ENCODE measurements at places on chromosomes 3 and 15. TPM values are rescaled to one million over a fixed set of nuclear protein-coding genes. Genes with fewer than 3 reads are reported as not detected.

The NEK10 gene
- total RNA-seq: 1.7 TPM

The FBXW12 gene
- not detected for total RNA-seq

The SAXO2 gene
- 3.7 TPM for total RNA-seq

The RTP3 gene
- total RNA-seq: not detected

The ZNF860 gene
- 7.9 TPM for total RNA-seq

The CHDH gene
- total RNA-seq: 3.2 TPM

The ERC2 gene
- total RNA-seq: 0.77 TPM

DNA sequence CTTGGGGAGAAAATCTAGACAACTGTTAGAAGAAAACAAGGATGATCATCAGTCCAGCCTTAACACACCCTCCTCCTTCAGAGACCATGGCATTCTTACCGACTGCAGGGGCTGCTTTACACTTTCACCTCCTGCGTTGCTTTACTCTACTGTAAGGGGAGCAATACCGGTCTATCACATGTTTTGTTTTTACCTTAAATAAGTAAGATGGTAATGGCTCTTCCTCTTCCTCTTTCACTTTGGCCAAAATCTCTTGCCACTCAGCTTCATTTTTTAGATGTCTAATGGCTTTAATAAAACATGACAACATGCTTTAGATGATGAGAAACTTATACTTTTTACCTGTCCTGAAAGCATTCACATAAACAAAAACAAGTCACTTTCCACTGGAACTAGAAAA is 33.4 kb upstream of the STIMATE start:
- no peaks in the 10 kb centered on the region for H3K36me3 ChIP-seq
- H3K27me3 ChIP-seq: no peaks in the 10 kb centered on the region
- H3K4me3 ChIP-seq: no peak overlapping the region
- no peak for DNase-seq
- no peaks in the 10 kb centered on the region for H3K4me1 ChIP-seq
- H3K27ac ChIP-seq: no peak overlapping the region

GRCh38 chr3:107450254-107450893 is 72.4 kb upstream of the BBX start:
- peak; percentile 61 for DNase-seq
- H3K4me3 ChIP-seq: no peak overlapping the region
- H3K27ac ChIP-seq: no peak overlapping the region
- H3K4me1 ChIP-seq: peaks cover 4% of the 10 kb centered on the region
- H3K36me3 ChIP-seq: no peaks in the 10 kb centered on the region

- H3K4me3 ChIP-seq: no peak overlapping the region
- peak; percentile 66 for DNase-seq
- no peak overlapping the region for H3K27ac ChIP-seq
- H3K36me3 ChIP-seq: no peaks in the 10 kb centered on the region
Observed at GRCh38 chr15:94324117-94324826, 92.9 kb downstream of the MCTP2 start.

DNA sequence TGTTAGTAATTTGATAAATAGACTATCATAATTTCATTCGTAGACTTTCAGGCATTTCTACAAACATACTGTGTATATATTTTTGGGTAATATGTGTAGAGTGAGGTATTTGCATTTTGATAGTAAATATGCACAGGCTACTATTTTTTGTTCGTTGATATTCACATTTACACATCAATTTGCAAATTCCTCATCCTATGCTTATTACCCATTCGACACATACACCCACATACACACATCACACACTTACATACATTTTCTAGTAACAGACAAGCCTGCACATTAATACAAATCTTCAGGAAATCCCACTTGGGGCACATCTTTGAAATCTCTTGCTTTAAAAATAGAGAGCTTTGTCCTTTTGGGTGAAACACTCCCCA is 127.9 kb upstream of the FEZF2 start:
- no peak overlapping the region for H3K4me3 ChIP-seq
- H3K27me3 ChIP-seq: peaks cover 3% of the 10 kb centered on the region
- no peak overlapping the region for H3K27ac ChIP-seq

DNA sequence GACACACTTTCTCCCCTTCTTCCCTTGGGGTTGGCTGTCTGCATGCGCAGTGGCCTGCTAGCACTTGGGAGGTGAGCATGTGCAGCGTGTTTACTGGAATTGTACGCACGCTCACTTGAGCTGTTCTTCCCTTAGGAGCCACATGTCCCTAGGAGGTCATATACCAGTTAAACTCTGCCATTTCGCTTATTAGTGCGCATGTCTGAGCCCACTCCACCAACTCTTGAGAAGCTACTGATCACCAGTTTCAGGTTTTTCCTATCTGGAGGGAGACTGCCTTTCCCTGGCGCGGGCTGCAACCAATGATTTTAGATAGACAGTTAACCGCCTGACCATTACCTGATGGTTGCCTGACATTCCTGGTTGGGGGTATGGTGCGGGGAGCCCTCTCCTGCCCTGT is 47.6 kb upstream of the SPPL2A start:
- H3K27ac ChIP-seq: no peak overlapping the region
- no peak for DNase-seq
- H3K4me3 ChIP-seq: no peak overlapping the region
- peaks cover 4% of the 10 kb centered on the region for H3K4me1 ChIP-seq
- no peaks in the 10 kb centered on the region for H3K27me3 ChIP-seq

DNA sequence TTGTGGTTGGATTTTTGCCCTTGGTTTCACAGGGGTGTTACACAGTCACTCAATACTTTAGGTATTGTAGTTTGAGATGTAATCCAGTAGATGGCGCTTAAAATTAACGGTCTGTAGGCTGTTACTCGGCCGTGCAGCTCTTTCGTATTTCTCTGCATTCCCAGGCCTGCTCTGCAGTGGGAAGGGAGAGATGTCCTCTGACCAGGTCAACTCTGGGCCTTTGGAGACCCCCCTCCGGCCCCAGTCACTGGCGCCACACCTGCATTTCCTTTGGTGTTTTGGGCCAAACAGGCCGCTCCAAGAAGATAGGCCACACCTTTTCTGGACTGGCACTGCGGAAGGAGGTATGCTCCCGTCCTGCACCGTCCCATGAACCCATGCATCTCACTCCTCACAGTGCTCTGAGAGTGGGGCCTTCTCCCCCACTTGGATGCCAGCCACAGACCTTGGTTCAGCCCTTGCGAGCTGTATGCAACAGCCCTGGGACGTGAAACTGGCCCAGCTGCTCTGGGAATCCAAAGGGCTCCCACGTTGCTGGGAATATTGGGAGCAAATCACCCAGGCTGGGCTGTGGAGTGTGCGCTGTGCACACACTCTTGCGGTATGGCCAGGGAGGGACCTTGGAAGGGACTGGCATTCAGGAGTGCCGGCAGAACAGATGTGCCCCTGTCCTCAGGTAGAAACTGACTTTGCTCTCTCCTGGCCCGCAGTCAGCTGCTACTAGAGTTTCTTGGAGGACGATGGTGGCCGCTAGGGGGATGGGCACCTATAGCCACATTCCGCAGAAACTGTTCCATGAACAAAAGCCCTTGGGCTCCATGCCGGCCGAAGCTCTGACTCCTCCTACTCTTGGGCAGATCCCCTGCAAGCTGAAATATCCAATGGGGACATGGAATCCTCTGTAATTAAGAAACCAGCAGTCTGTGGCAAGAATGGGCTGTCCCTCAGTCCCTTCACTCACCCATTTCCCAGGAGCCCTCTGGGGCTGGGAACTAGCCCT is 410.5 kb upstream of the CADM2 start:
- H3K27me3 ChIP-seq: no peaks in the 10 kb centered on the region
- 0 out of 2 replicates have a peak, but pooled peaks cover 7% of the 10 kb centered on the region for H3K4me1 ChIP-seq
- no peaks in the 10 kb centered on the region for H3K36me3 ChIP-seq
- peak; percentile 66 for DNase-seq
- H3K27ac ChIP-seq: peak overlapping the region; percentile 43
- H3K4me3 ChIP-seq: peak overlapping the region; percentile 37

DNA sequence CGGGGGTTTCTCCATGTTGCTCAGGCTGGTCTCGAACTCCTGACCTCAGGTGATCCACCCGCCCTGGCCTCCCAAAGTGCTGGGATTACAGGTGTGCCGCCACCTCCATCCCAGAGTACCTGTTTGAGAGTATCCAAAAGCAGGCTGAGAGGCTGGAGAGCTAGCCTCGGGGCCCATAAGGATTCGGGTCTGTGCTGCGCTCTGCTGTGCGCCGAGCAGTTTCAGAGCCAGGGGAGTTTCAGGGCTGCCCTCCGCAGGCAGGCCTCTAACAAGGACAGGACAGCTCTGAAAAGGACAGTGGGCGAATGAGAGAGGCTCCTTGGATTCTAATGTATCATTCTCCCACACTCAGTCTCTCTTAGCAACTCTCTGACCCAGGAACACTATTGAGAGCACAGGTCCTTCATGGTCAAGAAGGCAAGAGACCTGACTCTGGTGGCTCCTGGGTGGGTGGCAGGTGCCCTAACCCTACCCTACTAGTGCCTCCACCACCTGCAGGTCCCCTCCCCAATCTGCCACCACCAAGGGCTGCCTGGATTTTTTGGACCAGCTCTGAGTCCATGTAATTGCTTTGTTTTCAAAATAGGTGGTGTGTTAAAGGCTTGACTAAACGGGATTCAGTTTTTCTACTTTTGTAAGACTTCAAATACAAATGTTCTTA is 27.8 kb downstream of the MAGEF1 start:
- no peak overlapping the region for H3K4me3 ChIP-seq
- no peak overlapping the region for H3K27ac ChIP-seq
- no peaks in the 10 kb centered on the region for H3K27me3 ChIP-seq
- no peak for DNase-seq
- peaks cover 12% of the 10 kb centered on the region for H3K4me1 ChIP-seq

GRCh38 chr15:32656496-32656895 is 15.0 kb downstream of the SCG5 start:
- H3K27me3 ChIP-seq: no peaks in the 10 kb centered on the region
- peaks cover 13% of the 10 kb centered on the region for H3K36me3 ChIP-seq
- no peak overlapping the region for H3K4me3 ChIP-seq
- peaks cover 65% of the 10 kb centered on the region for H3K4me1 ChIP-seq
- peak overlapping the region; percentile 62 for H3K27ac ChIP-seq
- no peak for DNase-seq

DNA sequence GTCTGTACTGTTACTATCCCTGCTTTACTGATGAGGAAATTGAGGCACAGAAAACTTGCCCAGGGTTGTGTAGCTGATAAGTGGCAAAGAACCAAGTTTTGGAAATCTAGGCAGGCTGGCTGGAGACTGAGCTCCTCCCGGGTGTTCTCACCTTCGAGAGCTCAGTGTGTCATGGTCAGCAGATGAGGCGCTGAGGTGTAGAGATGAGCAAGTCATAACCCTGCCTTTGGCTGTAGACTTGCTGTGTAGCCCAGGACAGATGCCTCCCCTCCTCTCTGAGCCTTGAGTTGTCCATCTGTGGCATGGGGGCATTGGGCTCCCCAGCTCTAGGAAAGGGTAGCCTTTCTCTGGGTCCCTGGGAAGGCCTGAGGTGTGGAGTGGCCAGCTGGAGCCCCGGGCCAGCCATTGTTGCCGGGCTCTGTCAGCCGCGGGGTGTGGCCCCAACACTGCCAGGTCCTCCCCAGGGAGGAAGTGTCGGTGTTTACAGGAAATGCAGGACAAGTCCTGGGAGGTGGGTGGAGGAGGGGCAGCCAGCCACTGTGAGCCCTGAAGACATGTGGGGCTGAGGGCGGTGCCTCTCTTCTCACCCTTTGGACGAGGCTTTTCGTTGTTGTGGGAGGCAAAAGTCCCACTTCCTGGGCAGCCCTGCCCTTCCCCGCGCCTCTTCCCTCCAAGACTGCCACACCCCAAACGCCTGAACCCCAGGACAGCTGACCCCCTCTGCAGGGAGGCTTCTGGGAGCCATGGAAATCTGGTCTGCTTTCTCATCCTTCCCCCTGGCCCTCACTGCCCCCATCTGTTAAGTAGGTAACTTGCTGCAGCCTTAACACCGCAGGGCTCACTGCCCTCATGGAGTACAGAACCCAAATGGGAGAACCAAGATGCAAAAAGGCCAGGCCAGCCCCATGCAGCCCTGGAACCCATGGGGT is 29.1 kb downstream of the FGD5 start:
- no peaks in the 10 kb centered on the region for H3K36me3 ChIP-seq
- no peak overlapping the region for H3K4me3 ChIP-seq
- H3K27ac ChIP-seq: no peak overlapping the region

DNA sequence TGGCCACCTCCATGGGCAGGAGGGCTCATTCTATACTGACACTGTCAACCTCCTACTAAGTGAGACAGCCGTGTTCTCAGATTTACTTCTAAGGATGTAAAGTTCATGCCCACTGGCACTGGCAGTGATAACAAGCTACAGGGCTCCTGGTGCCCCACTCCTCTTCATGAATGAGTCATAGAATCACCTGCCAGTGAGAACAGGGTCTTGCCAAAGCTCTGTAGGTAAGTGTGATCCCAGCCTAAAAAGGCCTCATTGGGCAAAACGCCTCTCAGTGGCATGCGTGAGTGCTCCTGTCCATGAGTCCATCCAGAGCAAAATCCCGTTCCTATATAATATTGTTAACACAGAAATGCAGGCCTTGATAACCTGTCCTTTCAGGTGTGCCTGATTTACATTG is 17.4 kb downstream of the PXYLP1 start:
- no peaks in the 10 kb centered on the region for H3K36me3 ChIP-seq
- no peak overlapping the region for H3K4me3 ChIP-seq
- no peaks in the 10 kb centered on the region for H3K4me1 ChIP-seq
- no peak for DNase-seq

DNA sequence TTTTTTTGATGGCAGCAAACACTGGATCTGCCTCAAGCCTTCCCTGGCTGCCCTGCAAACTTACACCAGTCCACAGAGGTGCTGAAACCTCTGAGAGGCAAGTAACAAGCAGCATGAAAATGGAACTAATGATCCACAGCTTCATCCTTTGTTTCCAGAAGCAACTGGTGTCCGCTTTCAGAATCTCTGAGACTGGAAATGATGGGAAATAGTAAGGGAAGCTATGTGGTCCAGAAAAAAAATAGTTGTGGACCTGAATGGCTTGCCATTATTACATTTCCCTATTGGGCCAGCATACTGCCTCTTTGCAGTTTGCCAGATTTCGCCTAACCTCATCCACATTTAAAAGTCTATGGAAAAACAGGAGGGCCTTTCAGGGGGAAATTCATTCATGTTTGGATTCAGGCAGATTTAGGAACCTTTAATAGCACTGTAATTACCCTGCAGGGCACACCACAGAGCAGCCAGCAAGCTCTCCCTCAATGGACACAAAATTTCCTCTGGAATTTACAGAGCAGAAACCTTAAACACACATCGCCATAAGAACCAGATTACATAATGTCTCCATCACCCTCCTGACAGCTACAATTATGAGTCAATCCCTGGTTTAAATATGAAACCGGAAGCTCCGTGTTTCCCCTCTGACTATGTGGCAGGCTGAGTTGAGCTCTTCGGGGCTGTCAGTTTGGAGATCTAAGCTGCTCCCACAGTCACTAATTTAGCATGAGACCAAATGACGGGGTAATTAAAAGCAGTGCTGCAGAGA is 134.4 kb downstream of the TMCO5A start:
- peak; percentile 87 for DNase-seq
- peak overlapping the region; percentile 91 for H3K27ac ChIP-seq
- H3K36me3 ChIP-seq: no peaks in the 10 kb centered on the region
- H3K27me3 ChIP-seq: no peaks in the 10 kb centered on the region
- peaks cover 60% of the 10 kb centered on the region for H3K4me1 ChIP-seq

GRCh38 chr3:164465172-164465571 is 613.1 kb downstream of the SI start:
- no peaks in the 10 kb centered on the region for H3K36me3 ChIP-seq
- H3K27ac ChIP-seq: no peak overlapping the region
- no peaks in the 10 kb centered on the region for H3K4me1 ChIP-seq
- peak; percentile 45 for DNase-seq

- H3K27me3 ChIP-seq: no peaks in the 10 kb centered on the region
- H3K36me3 ChIP-seq: no peaks in the 10 kb centered on the region
- H3K27ac ChIP-seq: no peak overlapping the region
- no peak overlapping the region for H3K4me3 ChIP-seq
- no peaks in the 10 kb centered on the region for H3K4me1 ChIP-seq
- DNase-seq: peak; percentile 40
Observed at GRCh38 chr3:69276884-69277283, 109.0 kb downstream of the FRMD4B start.

- H3K27me3 ChIP-seq: no peaks in the 10 kb centered on the region
- H3K4me1 ChIP-seq: 0 out of 2 replicates have a peak, but pooled peaks cover 3% of the 10 kb centered on the region
- H3K27ac ChIP-seq: no peak overlapping the region
- H3K36me3 ChIP-seq: no peaks in the 10 kb centered on the region
- no peak overlapping the region for H3K4me3 ChIP-seq
Observed at GRCh38 chr3:182717216-182717615, 76.1 kb upstream of the ATP11B start.

Measured in PC-3 (cell line).